ENCODE measurements at places on chromosomes 2 and 18.

- DNase-seq = no peak
Observed at GRCh38 chr18:28729321-28729720, 552.4 kb upstream of the CDH2 start.

- no peak for DNase-seq
Observed at GRCh38 chr2:106020821-106021661, 173.1 kb downstream of the UXS1 start.

GRCh38 chr2:30756971-30757370 is 50.3 kb downstream of the CAPN13 start:
- DNase-seq = no peak

DNA sequence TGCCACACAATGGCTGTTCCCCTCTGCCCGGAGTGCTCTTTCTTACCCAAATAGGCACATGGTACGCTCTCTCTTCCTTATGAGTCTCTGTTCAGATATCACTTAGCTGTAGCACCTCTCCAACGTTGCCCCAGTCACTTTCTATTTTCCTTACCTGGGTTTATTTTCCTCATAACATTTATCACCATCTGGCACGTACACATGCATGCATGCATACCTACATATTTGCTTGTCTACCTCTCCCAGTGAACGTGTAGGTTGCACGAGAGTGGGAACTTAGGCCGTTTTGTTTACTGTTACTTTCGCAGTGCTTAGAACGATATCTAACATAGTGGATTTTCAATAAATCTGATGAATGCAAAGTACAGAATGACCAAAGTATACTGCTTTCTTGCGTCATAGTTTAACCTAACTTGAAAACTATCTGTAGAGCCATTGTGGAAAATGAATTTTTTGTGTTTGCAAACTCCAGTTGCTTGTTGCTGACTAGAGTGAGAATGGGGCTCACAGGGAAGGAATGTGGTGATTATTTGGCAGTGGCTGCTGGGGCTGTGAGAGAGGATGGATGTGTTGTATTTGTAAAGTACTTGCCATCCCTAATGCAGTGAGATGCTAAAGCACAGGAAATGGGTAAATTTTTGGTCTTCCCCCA is 47.1 kb downstream of the ACSL3 start:
- DNase-seq = no peak

GRCh38 chr2:130391058-130391871 is 35.4 kb downstream of the PTPN18 start:
- peak; percentile 80 for DNase-seq

- DNase-seq = no peak
Observed at GRCh38 chr18:12340945-12341660, 33.1 kb downstream of the TUBB6 start.

- no peak for DNase-seq
Observed at GRCh38 chr2:177275743-177276055, 11.2 kb upstream of the NFE2L2 start.

DNA sequence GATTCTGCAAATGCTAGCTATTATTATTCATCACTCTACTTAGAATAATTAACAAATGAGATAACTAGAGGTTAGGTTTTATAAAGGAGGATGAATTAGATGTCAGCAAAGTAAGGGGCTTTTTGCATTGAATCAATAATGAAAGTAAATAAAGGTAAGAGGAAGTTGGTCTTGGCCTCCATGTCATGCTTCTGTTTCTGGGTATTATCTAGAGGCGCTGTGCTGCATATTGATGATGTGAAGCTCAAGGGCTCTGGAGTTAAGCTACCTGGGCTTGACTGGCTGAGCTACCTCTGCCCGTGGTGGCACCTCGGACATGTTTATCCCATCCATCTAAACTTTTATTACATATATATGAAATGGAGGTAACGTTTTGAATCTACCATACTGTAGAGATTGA is 350.9 kb downstream of the PARD3B start:
- no peak for DNase-seq

- DNase-seq = no peak
Observed at GRCh38 chr2:2645162-2645855, 314.2 kb upstream of the MYT1L start.

DNA sequence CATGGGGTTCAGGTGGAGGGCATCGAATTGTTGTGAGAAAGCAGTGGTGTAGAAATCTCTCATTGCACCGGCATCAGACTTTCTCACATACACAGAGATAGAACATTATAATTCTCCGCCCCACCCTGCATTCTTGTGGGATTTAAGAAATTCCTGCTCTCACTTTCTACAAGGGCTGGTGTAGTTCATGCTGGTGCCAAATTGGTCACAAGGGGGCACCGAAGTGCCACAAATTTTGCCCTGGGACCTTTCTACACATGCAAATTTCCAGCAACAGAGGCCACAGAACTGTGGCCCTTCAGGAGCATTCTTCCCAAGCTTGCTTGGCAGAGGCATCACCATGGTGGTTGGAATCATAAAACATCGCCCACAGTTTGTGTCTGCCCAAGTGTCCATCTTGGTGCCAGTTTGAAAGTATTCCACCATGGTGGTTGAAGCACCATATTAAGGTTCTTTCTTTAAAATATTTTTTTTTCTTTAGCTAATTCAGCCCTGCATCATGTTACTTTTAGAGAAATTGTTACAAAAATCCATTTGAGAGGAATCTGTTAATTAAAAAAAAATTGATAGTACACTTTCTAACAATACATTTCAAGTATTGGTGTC is 521.2 kb upstream of the FANCL start:
- peak; percentile 13 for DNase-seq

GRCh38 chr2:29079887-29080286 is 5.6 kb upstream of the PCARE start:
- no peak for DNase-seq

DNA sequence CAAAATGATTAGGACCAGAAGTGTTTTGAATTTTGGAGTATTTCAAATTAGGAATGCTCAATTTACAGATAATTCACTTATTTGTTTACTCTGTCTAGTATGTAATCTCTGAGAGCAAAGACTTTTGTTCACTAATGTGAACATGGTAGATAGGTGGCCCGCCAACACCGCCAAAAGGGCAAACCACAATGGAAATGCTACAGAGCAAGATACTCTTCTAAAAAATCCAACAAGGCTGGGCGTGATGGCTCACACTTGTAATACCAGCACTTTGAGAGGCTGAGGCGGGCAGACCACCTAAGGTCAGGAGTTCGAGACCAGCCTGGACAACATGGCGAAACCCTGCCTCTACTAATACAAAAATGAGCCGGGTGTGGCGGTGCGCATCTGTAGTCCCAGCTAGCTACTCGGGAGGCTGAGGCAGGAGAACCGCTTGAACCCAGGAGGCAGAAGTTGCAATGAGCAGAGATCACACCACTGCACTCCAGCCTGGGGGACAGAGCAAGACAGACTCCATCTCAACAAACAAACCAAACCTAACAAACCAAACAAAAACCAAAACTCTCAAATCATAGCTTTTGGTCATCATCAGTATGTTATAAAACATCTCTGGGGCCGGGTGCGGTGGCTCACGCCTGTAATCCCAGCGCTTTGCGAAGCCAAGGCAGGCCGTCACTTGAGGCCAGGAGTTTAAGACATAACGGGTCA is 2.4 kb downstream of the CCT4 start:
- peak; percentile 13 for DNase-seq

DNA sequence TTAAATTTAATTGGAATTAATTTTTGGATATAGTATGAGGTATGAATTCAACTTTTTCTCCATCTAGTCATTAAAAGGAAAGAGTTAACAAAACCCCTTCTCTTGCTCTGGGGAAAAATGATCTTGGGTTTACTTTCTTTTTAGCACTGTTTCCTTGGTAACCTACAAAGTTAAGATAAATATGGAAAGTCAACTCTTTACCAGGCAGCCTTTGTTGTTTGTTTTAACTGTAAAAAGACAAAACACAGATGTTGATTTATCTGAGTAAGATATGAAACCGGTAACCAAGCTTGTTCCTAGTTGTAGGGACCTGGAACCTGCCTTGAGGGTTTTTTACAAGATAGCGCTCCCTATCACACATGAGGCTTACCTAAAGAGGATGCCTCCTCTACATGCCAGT is 10.1 kb upstream of the SANBR start:
- DNase-seq = no peak

GRCh38 chr2:101249826-101250225 is 2.9 kb upstream of the CNOT11 start:
- no peak for DNase-seq

DNA sequence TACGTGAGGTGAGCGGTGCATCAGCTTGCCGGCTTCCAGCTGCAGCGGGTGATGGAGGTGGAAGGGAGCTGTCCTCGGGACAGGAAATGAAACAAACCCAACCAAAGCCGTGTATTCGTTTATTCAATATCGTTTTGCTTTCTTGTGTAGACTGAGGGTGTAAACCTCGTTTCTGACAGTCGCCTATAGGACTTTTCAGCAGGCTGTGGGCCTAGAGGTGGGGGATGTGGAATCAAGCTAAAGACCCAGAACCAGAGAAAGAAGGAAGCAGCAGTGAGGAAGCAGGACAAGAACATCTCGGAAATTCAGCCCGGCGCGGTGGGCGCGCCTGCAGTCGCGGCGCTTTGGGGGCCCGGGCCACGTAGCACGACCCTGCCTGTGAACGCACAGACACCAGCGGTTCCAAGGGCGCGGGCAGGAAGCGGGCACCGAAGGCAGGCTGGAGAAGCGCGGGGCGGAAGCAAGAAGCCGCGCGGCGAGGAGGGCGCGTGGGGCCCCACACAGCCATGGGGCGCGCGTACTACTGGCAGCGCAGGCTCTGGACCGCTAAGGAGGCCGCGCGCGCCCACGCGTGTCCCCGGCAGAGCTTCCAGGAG is 755 bp upstream of the ATP9B start:
- peak; percentile 34 for DNase-seq

DNA sequence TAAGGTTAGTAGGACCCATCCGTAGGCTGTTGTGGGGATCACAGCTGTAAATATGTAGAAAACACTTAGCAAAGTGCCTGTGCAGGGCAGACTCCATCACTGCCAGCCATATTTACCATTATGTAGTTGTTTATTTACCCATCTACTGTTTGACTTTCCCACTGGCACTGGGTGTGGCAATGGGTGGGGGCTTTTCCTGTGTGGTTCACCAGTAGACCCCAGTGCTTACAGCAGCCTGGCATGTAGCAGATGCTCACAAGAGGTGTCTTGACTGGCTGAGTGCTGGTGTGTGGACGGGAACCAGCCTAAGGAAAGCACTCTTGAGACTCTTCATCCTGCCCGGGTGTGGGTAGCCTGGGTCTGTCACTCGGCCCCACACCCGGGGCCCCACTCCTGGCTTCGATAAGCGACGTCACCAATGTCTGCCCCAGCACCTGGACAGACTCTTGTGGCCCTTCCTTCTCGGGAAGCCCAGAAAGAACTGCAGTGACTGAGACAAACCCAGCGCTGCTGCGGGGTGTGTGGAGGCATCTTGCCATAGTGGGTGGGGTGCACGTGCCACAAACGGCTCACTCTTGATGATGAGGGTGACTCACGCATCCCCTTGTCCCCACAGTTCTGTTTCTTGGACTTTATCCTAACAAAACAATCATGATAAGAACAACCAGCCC is 78.3 kb downstream of the HDAC4 start:
- peak; percentile 28 for DNase-seq

DNA sequence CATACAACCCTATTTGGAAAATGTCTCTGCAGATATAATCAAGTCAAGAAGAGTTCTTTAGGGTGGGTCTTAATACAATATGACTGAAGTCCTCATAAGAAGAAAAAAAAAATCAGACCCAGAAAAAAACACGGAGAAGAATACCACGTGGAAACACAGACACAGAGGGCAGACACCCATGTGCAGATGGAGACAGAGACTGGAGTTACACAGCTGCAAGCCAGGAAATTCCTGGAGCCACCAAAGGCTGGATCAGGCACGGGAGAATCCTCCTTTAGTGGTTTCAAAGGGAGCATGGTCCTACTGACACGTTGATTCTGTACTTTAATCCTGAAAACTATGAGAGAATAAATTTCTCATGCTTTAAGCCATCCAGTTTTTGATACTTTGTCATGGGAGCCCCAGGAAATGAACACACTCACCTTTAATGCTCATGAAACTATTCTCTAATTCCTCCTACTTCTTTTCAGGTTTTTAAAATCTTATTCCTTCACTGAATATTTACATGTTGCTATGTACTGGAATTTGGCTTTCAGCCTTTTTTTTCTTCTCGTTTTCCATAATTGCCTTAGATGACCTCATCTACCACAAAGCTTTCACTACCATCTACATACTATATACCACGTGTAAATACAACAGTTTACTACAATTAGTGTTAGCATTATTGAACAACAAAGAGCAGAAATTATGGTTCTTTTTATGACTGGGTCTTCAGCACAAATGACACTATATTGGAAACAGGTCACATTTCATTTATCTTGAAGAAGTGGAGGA is 529.1 kb downstream of the IRS1 start:
- DNase-seq = no peak

- no peak for DNase-seq
Observed at GRCh38 chr2:218384975-218385374, 2.9 kb downstream of the SLC11A1 start.

GRCh38 chr2:83894976-83895375 is 564.1 kb downstream of the SUCLG1 start:
- no peak for DNase-seq

- no peak for DNase-seq
Observed at GRCh38 chr2:61436092-61436491, 34.8 kb downstream of the USP34 start.

GRCh38 chr2:220192994-220193753 is 565.7 kb downstream of the SLC4A3 start:
- DNase-seq = no peak

DNA sequence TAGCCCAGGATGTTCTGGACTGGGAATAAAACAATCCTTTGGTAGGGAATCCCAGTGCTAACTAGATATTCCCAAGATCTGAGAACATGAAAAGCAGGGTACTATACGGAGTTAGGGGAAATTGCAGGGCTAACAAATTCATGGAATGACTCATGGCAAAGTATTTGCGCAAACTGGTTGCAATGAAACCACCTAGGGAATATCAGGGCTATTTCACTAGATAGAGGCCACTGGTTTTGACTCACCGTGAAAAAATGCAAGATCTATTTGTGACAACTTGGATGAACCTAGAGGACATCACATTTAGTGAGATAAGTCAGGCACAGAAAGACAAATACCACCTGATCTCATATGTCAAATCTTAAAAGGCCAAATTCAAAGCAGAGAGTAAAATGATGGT is 233.3 kb downstream of the MBD2 start:
- DNase-seq = no peak

DNA sequence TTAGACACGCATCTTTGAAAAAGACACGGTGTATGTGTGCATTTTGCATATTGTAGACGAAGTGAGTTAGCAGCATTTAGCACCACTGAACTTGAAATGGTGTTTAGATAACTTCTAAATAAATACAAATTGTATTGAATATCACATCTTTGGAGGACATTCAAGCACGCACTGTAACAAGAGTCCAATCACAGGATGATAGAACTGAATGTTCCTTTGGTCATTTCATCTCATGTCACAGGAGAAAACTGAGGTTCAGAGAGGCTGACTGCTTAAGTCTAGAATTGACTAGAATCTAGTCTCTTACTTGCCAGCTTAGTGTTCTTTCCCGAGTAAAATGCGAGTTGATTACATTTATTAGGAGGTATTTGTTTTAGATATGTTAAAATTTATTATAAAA is 119.2 kb upstream of the CCDC195 start:
- no peak for DNase-seq

GRCh38 chr2:202002381-202002780 is 31.3 kb upstream of the FZD7 start:
- no peak for DNase-seq

- DNase-seq = no peak
Observed at GRCh38 chr18:45569566-45570275, 45.6 kb upstream of the SLC14A2 start.

- no peak for DNase-seq
Observed at GRCh38 chr2:236179236-236180075, 11.3 kb upstream of the GBX2 start.

Measured in activated naive CD8-positive, alpha-beta T cell treated with anti-CD3 and anti-CD28 coated beads for 36 hours (primary cell).